Activated CD4-positive, alpha-beta T cell treated with anti-CD3 and anti-CD28 coated beads, Interleukin-2, amount 10 ng/mL, durations not matched to agents 7 days and 5 days (primary cell): ENCODE measurements at places on chromosomes 13 and 19. TPM values are rescaled to one million over a fixed set of nuclear protein-coding genes. Genes with fewer than 3 reads are reported as not detected.

The SYCN gene
- total RNA-seq = not detected

The JAK3 gene
- 172 TPM for total RNA-seq

The KIR2DL4 gene
- not detected for total RNA-seq

The PTPRH gene
- not detected for total RNA-seq

The RASL11A gene
- 0.69 TPM for total RNA-seq

The ZNF534 gene
- total RNA-seq = not detected

The PROZ gene
- 0.19 TPM for total RNA-seq

The MCEMP1 gene
- total RNA-seq = not detected

- DNase-seq = peak; percentile 84
Observed at GRCh38 chr19:12956446-12957388, at the start of gene GADD45GIP1. Gene GADD45GIP1 (minus strand): TSS chr19:12957223. CDS start chr19:12957212, 11 bp downstream.

DNA sequence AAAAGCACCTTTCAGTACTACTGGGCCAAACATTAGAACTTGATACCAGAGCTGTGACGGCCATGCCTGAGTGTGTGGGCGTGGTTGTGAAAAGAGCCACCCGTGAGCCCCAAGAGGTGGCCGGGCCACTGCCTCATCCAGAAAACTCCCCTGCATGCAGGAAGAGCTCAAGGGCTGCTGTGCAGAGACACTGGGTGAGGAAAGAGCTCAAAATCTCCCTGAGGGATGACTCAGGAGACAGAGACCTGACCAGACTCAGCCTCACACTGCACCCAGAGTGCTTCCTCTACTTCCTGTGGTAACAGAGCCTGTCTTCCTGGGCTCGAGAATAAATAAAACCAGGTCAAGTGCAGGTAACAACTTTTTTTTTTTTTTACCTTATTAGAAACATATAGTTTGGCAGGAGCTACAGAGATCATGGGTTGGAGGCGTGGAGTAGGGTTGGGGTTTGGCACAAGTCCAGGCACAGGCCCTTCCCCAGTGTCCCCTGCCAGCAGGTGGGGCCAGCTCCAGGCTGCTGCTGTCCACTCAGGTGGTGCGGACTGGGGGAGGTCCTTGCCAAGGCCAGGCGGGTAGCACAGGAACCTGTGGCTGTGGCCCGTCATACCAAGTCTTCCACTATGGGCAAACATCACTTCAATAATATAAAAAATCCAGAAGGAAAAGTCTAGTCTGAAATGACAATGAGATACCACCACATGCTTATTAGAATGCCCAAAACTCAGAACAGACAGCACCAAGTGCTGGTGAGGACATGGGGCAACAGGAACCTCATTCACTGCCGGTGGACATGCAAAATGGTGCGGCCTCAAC lies 25.5 kb downstream of the ELL start:
- DNase-seq = peak; percentile 63

- DNase-seq = no peak
Observed at GRCh38 chr19:10752237-10752912, 34.5 kb downstream of the DNM2 start.

GRCh38 chr19:44588771-44589112 lies 24.6 kb upstream of the IGSF23 start:
- DNase-seq = no peak

DNA sequence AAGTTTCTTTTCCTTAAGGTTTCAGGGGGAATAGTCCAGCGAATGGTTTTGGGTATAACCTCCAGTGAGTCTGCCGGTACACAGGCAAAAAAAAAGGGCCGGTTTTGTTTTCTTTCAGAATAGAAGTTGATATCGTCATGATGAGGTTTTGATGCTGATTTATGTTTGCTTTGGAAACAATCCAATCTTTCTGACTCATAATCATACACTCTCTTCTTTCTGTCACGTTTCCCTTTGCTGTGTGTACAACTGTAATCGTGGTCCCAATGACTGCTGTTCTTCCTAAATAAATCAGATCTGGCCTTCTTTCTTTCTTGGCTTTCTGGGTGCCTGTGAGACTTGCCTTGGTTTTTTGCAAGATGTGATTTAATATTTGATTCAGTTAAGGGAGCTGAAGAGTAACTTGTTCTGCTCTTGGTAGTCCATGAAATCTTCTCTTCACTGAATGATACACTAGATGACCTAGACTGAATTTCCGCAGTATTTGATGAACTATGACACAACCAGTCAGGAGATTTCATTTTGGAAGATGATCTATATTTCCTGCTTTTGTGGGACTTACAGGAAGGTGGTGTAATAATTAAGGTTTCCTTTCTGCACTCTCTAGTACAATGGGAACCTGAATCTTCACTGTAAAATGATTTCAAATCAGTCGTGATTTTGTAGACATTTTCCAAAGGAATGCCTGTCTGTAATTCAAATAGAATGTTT lies 34.9 kb upstream of the METTL21C start:
- no peak for DNase-seq

GRCh38 chr13:38905081-38905480 lies 85.5 kb downstream of the STOML3 start:
- no peak for DNase-seq

GRCh38 chr13:110137680-110138009 lies 169.3 kb downstream of the COL4A1 start:
- DNase-seq = peak; percentile 24

DNA sequence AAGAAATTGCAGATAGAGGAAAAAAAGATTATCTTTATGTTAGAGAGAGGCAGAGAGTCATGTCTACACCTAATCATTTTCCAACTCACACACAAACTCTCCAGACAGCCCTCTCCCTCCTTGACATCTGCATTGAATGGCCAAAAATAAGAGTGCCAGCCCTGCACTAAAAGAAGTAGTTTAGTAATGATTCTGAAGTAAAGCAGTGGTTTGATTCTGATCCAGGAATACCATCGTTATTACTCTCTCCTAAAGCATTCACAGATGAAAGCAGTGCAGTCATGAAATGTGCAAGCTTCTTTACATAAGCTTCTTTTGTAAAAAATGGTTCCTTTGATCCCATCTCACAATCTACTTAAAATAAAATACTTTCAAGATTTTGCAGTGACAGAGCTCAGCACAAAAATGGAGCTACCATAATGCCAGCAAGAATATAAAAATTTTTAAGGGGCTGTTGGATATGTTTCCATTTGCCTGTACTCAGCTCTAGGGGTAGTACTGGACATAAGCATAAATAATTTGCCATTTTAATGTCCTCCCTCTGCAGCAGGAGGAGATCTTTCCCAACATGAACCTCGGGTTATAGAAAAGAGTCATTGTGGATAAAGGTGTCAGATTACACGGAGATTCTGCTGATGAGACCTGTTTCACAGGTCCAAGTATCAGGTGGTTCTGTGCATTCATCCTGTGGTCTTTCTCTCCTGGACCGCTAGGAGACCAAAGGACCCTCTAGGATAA lies 406.3 kb downstream of the DCT start:
- DNase-seq = no peak

GRCh38 chr13:102715447-102715846 lies 20.6 kb upstream of the METTL21C start:
- no peak for DNase-seq

GRCh38 chr13:96817336-96817941 lies 176.8 kb downstream of the OXGR1 start:
- no peak for DNase-seq

DNA sequence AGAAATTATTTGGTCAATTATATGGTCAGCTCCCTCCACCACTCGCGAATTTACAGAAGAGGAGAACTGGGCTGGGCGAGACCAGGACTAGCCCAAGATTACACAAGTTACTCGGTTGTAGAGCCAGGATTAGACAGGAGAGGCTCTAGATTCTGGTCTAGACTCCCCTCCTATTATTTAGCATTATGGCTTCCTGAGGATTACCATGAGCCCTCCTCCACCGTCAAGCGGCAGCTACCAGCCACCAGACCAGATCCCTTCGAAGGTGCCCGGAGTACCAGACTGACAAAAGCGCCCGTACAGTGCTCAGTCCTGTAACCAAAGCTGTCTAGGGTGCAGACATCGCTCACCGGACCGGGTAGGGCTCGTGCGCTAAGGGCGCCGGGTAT lies 497 bp upstream of the MLNR start:
- DNase-seq = no peak

GRCh38 chr19:21765151-21765550 lies 2.2 kb downstream of the ZNF100 start:
- no peak for DNase-seq
